ENCODE measurements at places on chromosomes 3 and 15. TPM values are rescaled to one million over a fixed set of nuclear protein-coding genes. Genes with fewer than 3 reads are reported as not detected.

Gene TGM4
- not detected for total RNA-seq

Gene GOLGA6D
- total RNA-seq = not detected

Gene MESP2
- 0.57 TPM for total RNA-seq

Gene TRPM1
- not detected for total RNA-seq

Gene PLIN1
- total RNA-seq = 3,387 TPM

Gene ALDH1L1
- total RNA-seq = 281 TPM

Gene SYNPR
- not detected for total RNA-seq

Gene A4GNT
- total RNA-seq = not detected

Gene IL17RB
- 1.1 TPM for total RNA-seq

Gene CAMKV
- total RNA-seq = not detected

Gene NEK11
- 4.7 TPM for total RNA-seq

Gene TM2D3
- total RNA-seq = 38.4 TPM

Gene CHP1
- total RNA-seq = 301 TPM

Gene FAM81A
- not detected for total RNA-seq

Gene PSTPIP1
- 6.7 TPM for total RNA-seq

Gene C3orf20
- total RNA-seq = 0.16 TPM

Gene GRAMD1C
- 1.4 TPM for total RNA-seq

Gene SAXO2
- total RNA-seq = 0.22 TPM

Gene LSAMP
- total RNA-seq = 0.38 TPM

Gene DNAJA4
- total RNA-seq = 20.0 TPM

Gene CYP8B1
- total RNA-seq = not detected

Gene CCR5
- total RNA-seq = 0.88 TPM

Gene IQCF5
- not detected for total RNA-seq

Gene BRPF1
- total RNA-seq = 18.8 TPM

Gene MINDY2
- total RNA-seq = 16.5 TPM

Gene RPP25
- 7.2 TPM for total RNA-seq

Gene PAK6
- 4.1 TPM for total RNA-seq

Gene PRTG
- 2.7 TPM for total RNA-seq
